ENCODE measurements at places on chromosomes 12 and 14.

- DNase-seq, result no peak
Observed at GRCh38 chr12:114402084-114402717, 3.7 kb downstream of the TBX5 start.

- DNase-seq, result no peak
Observed at GRCh38 chr12:16603916-16604575, 1.9 kb downstream of the LMO3 start.

DNA sequence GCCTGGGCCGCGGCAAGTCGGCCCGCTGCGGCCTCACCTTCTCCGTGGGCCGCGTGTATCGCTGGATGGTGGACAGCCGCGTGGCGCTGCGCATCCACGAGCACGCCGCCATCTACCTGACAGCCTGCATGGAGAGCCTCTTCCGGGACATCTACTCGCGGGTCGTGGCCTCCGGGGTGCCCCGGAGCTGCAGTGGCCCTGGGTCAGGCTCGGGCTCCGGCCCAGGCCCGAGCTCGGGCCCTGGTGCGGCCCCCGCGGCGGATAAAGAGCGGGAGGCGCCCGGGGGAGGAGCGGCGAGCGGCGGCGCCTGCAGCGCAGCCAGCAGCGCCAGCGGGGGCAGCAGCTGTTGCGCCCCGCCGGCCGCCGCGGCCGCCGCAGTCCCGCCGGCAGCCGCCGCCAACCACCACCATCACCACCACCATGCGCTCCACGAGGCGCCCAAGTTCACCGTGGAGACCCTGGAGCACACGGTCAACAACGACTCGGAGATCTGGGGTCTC lies 226.2 kb upstream of the CRY1 start:
- no peak for DNase-seq

GRCh38 chr12:64500394-64500793 lies 48.5 kb downstream of the TBK1 start:
- no peak for DNase-seq

DNA sequence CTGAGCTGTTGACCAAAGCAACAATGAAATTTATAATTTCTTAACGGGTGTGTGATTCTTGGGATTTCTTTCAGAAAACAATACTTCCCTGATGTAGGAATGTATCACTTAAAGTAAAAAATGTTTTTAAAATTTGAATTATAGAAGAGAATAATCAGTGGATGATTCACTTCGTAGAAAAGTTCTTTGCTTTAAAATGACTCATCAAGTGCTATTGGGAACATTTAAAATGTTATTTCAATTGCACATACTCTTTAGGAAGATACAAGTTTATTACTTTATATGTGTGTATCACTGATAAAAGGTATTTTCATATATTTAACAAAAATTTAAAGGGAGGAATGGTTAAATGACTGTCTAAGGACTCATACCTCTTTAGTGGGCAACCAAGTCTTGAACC lies 155.3 kb downstream of the PDE3A start:
- no peak for DNase-seq

DNA sequence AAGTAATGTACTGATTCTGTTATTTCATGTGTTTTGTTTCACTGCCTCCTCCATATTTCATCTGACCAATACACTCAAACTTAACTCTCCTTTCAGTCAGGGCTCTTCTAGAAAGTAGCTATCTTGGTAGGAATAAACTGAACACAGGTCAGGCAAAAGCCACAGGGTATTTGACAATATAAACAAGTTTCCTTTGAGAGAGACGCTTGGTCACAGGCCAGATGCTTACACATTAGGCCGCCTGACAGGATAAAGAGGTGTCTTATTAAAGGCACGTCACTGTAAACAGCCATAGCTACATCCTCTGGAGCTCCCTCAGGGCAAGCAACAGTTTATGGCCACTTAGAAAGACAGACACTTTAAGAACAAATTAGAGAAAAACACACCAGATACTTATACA lies 607.5 kb downstream of the SLC6A15 start:
- no peak for DNase-seq

DNA sequence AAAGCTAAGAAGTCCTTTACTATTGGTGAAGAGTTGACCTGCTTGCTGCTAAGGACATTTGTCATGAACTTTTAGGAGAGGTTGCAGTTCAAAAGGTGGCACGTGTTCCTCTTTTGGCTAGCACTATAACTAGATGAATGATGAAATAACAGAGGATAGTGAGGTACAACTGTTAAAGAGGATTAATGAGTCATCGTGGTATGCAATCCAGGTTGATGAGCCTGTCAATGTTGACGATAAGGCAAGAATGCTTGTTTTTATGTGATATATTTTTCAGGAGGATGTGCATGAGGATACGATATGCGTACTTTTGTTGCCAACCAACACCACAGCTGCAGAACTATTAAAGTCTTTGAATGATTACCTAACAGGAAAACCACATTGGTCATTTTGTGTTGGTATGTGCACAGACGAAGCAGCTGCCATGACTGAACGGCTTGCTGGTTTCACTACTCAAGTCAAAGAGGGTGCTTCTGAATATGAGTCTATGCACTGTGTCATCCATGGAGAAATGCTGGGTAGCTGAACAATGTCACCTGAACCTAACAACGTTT lies 10.6 kb downstream of the CEP128 start:
- no peak for DNase-seq

- no peak for DNase-seq
Observed at GRCh38 chr12:67077617-67078016, 191.5 kb upstream of the CAND1 start.
